ENCODE measurements at places on chromosomes 16 and 17.

- DNase-seq = no peak
Measured at GRCh38 chr17:18186627-18186982, 3.0 kb downstream of the ALKBH5 start.

DNA sequence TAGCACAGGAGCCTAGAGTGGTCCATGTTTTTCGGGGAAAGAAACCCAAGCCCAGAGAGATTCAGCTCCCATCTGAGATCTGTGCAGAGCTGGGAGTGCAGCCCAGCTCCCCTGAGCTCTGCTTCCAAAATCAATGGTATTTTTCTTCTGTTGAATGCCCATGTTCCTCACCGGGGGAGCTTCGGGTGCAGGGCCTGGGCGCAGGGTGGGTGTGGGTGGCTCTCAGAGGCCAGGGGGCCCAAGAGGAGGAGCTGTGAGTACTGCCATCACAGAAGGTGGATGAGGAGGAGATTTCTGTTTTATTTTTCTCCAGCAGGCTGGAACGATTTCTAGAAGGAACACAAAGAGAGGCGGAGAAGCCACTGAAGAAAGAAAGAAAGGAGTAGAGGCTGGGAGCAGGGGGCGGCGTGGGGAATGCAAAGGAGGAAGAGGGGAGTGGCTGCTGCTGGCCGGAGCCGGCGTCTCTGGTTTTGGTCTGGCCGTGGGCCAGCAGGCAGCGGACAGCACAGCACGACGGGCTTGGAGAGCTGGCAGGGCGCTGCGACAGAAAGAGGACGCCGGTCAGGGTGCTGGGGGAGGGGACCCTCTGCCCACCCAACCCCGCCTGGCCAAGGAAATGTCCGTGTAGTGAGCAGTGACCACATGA is 76.2 kb upstream of the KSR1 start:
- peak; percentile 55 for DNase-seq

DNA sequence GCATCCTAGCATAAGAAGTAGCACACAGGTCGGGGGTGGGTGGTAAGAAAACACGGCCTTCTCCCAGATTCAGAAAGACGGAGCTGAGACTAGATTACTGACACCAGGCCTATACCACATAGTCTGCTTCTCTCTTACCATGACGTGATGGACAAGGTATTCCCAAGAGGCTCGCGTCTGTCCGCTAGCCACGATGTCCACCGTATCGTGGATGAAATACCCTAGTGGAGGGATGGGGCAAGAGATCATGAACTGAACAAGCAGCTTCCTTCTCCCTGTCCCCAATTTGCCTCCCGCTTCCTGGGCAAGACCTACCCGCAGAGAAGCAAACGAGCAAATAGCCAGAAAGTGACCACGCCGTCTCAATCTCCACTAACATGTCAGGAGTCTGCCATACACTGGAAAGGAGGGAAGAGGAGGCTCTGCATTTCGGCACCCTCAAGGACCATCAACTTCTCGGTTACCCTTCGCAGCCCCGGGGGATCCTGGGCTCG is 820 bp downstream of the TLCD1 start:
- DNase-seq = no peak

- DNase-seq = no peak
Measured at GRCh38 chr17:79668344-79669250, 57.7 kb upstream of the RBFOX3 start.

DNA sequence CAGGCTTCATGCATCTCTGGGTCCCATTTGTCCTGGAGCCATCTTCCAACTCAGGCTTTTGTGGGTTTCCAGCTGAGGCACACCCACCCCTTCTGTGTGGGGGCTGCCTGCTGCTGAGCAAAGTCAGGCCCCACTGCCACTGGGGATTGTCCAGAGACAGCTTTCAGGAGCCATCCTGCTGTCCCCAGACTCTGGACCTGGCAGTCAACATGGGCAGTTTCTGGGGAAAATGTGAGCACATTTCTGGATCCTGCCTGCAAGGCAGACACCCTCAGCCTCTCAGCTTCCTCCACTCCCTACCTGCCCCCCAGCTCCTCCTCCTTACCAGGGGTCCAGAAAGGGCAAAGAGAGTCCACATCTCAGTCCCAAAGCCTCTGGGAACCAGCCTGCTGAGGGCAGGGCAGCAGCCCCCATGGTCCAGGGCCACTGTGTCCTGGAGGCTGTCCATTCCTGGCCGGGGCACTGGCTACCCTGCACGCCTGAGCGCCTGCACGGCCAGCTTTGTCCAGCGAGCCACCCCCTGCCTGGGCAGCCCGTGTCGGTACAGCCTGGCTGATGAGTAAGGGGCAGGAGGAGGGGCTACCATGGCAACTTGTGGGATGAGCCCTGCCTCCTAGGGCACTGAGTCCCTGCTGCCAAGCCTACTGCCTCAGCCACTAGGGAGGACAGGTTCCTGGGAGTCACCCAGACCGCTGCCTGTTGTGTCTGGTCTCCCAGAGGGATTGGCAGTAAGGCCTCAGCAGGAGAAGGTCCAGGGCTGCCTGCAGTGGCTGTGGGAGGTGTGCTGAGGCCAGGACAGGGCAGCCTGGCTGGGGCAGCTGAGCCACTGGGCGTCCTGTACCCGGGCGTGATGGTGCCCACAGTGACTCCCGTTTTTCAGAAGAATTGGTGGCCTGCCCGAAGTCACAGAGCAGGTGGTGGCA is at the start of gene SLC47A2:
TSS of gene SLC47A2 (minus strand) at position 477 of the 923 bp plus-strand sequence. CDS start at position 448, 29 bp downstream.
- no peak for DNase-seq

- peak; percentile 34 for DNase-seq
Measured at GRCh38 chr17:44331249-44331760, 6.7 kb upstream of the SLC25A39 start.
